ENCODE measurements at places on chromosomes 12 and 14.

- DNase-seq = peak; percentile 47
Observed at GRCh38 chr12:99059824-99060511, 414.9 kb downstream of the APAF1 start.

GRCh38 chr12:124720681-124721500, 142.8 kb downstream of the SCARB1 start:
- DNase-seq = peak; percentile 26

GRCh38 chr12:102343361-102344121, 136.8 kb downstream of the IGF1 start:
- peak; percentile 88 for DNase-seq

DNA sequence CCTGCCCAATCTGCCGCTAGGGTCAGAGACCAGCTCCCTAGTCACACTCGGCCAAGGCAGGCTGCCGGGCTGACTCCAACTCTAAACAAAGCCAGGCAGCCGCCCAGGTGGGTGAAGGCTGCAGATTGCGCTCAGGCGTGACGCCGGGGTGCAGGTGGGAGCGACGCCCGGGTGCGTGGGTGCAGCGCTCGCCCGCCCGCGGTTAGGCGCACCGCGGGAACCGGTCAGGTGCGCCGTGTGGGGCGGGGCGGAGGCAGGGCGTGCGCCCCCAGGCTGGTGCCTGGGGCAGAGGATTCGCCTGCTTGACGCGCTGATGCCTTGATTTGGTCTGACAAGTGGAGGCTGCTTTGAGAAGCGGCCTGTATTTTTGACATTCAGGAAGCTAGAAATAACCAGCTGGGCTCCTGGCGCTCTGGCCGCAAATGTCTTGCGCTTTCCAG, 126.7 kb upstream of the HIF1A start:
- peak; percentile 82 for DNase-seq

DNA sequence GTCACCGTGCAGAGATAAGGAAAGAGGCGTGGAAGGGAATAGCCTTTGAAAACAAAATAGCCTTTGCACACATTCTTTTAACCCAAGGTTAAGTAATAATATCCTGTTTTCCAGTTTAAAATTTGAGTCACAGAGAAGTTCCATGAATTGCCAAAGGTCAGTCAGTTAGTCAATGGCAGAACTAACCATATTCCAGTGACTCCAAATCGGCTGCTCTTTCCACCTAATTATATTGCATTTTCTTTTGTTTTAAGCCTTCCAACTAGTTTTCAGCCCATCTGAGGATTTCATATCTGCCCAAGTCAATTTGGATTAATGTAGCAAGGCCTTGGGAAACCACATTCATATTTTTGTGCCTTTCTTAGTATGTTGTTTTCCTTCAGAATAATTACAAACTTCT, 373.0 kb downstream of the CCDC91 start:
- DNase-seq = no peak

- DNase-seq = peak; percentile 29
Observed at GRCh38 chr12:127054531-127054930, 1212.4 kb upstream of the TMEM132C start.

- DNase-seq = no peak
Observed at GRCh38 chr12:75481013-75481705, 604 bp downstream of the GLIPR1 start.

- DNase-seq = no peak
Observed at GRCh38 chr14:66081594-66082376, 404.4 kb upstream of the CCDC196 start.

GRCh38 chr14:87629788-87630187, 363.2 kb downstream of the GALC start:
- DNase-seq = no peak

DNA sequence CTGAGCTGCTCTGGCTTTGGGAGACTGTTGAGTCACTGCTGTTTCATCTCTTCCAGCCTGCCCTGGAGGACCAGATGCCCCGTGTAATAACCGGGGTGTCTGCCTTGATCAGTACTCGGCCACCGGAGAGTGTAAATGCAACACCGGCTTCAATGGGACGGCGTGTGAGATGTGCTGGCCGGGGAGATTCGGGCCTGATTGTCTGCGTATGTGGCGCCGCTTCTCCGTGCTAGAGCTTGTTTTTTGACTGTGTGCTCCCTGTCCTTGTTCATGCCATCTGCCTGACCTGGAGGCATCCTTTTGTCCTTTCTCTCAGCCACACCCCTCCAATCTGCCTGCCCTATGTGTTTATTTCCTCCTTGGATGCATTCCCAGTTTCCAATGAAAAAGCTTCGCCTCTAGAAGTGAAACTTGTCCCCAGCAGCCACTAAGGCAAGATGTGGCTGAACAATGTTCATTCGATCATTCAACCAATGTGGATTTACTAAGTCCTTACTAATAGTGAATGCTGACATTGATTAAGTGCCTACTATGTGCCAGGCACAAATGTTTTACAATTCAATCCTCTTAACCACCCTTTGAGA, 98.6 kb downstream of the NT5DC3 start:
- DNase-seq = no peak

DNA sequence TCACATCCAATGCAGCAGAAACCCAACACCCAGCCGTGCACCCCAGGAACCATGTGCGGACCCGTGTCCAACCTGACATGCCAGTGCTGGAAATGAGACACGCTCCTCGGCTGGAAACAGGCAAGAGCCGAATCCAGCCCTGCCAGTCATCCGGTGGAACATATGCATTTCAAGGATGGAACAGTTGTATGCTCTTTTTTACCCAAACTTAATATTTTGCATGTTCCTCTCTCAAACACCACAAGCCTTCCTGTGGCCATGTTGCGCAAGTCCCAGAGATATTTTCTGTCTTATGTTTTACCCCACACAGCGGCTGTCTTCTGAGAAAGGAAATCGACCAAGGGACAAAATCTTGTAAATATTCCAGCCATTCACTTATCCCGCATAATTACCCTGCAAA, 196.9 kb downstream of the BCL11B start:
- peak; percentile 33 for DNase-seq

DNA sequence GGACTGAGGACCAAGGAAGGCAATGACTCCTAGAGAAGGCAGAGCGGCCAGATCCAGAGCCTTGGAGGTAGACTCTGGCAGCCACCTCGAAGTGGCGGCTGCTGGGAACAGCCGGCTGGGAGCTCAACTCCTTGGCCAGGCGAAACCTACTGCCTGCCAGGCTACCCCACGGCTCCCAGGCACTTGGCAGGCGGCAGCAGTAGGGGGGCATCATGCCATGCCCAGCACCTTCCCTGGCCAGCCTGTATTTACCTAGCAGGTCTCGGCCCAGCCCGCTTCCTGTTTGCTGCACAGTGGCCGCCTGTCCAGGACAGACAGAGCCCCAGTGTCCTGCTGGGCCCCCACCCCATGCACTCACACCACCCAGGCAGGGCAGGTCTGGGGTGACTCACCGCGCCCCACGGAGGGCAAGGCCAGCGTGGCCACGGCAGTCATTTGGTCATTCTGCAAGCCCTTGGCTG, 10.2 kb downstream of the TRPV4 start:
- no peak for DNase-seq

DNA sequence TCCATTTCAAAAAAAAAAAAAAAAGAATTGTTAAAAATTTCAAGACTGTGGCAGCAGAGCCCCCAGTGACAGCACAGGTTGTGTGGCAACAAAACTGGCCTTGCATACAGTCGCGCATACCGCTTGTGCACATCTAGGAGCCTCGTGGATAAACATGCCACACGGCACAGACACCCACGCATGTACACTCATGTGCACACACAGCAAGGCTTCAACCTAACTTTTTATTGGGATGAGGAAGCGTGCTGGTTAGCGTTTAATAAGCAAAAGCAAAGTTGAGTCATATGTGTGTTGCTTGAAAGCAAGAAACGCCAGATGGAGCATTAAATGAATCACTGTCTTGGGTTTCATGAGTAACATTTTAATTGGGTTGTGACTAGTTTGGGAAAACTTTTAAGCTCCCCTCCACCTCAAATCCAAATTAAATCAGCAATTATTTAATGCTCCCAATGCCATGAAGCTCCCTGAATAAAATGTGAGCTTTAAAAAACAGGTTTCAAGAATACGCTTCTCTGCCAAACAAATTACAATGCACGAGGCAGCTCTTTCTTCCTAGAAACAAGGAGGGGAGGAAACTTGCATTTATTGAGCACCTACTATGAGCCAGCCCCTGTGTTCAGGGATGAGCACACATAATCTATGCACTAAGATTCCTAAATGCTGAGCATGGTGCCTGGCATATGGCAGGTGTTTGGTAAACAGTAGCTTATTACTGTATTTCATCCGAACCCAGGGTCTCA, 35.7 kb upstream of the EML1 start:
- no peak for DNase-seq

DNA sequence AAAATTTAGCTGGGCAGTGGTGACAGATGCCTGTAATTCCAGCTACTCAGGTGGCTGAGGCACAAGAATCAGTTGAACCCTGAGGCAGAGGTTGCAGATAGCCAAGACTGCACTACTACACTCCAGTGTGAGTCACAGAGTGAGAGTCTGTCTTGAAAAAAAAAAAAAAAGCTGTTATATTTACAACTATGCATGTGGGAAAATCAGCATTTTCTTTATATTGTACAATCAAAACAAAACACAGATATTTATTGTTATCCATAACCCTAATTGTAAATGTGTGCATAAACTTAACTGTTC, 12.5 kb downstream of the C1R start:
- DNase-seq = peak; percentile 94

DNA sequence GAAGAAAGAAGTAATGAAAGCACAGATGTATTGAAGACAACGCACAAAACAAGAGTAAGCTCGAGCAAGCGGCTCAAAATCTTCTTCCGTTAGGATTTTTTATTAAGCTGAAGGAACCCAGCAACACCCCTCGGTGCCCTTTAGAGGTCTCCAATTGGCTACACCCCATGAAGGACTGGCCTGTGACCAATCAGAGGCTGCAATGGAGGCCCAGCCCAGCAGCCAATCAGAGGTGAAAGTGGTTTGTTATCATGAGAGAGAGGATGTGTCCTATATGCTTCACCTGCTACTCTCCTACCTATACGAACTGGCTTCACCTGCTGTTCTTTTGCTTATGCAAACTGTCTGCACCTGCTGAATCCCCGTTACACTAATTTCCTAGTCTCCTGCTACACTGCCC, 358.8 kb downstream of the C12orf50 start:
- DNase-seq = no peak

- DNase-seq = no peak
Observed at GRCh38 chr14:104458845-104459244, 120.7 kb upstream of the C14orf180 start.

- DNase-seq = no peak
Observed at GRCh38 chr14:53368711-53369201, 215.6 kb upstream of the DDHD1 start.

DNA sequence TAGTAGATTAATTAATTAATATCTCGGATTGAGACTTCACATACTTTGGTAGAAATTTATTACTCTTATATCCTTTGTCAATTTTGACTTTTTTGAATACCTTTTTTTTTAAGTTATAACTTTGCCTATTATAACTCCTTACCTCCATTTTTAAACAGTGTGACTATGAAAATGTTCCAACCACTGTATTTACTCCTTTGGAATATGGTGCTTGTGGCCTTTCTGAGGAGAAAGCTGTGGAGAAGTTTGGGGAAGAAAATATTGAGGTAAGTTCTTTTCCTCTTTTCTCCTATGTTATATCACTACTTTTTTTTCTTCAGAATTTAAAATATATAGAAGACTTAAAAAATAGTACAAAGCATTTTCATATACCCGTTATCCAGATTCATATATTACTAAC, 27.8 kb downstream of the EID3 start:
- no peak for DNase-seq

DNA sequence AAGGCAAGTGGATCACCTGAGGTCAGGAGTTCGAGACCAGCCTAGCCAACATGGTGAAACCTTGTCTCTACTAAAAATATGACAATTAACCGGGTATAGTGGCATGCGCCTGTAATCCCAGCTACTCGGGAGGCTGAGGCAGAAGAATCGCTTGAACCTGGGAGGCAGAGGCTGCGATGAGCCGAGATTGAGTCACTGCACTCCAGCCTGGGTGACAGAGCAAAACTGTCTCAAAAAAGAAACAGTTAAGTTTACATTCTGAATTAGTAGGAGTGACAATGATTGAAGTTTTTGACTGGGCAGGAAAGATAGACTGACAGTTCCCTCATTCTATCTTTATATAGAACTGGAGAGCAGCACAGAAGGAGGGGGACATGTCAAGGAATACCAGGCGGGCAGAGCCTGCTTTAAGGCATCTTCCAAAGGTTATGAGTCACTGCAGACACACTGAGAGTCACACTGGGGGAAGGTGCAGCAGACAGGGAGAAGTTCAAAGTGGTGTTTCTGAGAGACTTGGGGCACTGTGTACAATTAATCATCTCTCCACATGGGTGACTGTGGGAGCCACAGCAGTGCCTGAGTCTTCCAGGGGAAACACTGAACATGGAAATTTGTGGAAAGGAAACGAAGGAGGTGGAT, 42.8 kb upstream of the RNASE3 start:
- DNase-seq = peak; percentile 53

- no peak for DNase-seq
Observed at GRCh38 chr14:105860615-105861580, 334.5 kb downstream of the TMEM121 start.

- DNase-seq = peak; percentile 94
Observed at GRCh38 chr12:132494294-132495164, 4.6 kb downstream of the FBRSL1 start.

DNA sequence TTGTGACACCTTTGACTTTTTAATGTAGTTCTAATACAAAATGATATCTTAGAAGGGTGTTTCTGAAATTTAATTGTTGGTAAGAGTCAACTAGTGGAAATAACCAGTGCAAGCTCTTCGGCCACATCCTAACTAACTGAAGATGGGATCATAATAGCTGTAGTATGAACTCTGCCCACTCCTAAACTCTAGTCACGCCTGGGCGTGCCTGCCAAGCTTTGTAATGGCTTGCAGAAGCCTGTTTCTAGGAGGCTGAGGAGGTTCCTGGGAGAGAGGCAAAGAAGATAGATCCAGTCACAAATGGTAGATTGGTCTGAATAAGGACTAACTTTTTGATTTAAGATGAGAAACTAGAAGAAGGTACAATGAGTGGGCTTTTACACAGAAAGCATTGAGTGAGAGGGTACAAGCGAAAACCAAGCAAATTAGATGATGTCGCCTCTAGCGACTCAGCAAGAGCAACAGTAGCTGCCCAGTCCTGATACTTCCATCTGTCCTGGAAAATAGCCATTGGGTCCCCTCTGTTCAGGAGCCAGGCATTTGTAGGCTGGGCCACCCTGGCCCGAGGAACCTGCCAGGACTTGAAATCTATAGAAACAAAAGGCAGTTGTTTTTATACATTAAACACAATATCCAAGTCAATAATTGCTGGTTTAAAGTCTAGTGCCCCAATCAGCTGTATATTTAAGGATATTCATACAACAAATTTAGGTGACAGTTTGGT, 148.8 kb downstream of the SLC38A4 start:
- no peak for DNase-seq

GRCh38 chr12:79233341-79233781, 368.8 kb downstream of the SYT1 start:
- no peak for DNase-seq

GRCh38 chr12:15684896-15685658, 104.1 kb downstream of the EPS8 start:
- no peak for DNase-seq

All from trophoblast cell (in vitro differentiated cells and primary cell).